Right lung (tissue), 10 donors: ENCODE measurements at places on chromosomes 3 and 15. TPM values are rescaled to one million over a fixed set of nuclear protein-coding genes. Genes with fewer than 3 reads are reported as not detected.

GOLGA8Q gene
- polyA plus RNA-seq: 1.6 TPM

DNA sequence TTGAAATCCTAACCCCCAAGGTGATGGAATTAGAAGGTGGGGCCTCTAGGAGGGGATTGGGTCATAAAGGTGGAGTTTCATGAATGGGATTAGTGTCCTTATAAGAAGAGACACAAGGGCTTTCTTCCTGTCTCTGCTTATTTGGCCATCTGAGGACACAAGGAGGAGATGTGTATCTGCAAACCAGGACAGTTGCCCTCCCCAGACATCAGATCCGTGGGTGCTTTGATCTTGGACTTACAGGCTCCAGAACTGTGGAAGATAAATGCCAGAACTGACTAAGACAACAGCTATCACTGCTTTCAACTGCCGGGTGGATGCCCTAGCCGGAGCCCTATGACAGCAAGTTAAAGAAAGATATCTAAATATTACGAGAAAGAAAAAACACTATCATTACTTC is 94.4 kb downstream of the CHRNA7 start:
- no peak for DNase-seq

CORO2B gene
- polyA plus RNA-seq: 27.1 TPM

IL17RB gene
- 9.5 TPM for polyA plus RNA-seq

CP gene
- polyA plus RNA-seq: 7.3 TPM

GRCh38 chr15:29734917-29735572 is 87.2 kb downstream of the TJP1 start:
- no peak for DNase-seq
